CD4-positive, alpha-beta T cell (primary cell): ENCODE measurements at places on chromosomes 3 and 15.

DNA sequence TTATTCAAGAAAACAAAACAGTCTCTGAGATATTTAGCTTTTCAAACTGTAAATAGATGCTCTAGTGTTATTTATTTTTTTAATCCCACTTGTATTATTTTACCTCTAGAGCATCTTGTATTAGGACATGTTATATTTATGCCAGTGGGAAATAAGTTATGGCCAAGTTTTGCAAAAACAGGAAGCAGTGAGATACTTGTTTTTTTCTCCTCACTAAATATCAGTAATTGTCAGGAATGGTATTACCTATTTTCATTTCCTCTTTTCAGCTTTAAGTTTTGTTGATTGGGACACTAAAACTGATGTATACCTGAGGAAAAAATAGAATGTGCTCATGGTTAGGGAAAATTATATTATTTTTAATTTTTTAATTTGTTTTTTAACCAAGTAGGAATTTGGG, 8.6 kb upstream of the IL20RB start:
- DNase-seq: no peak

- DNase-seq: no peak
Observed at GRCh38 chr15:39251413-39252133, 329.3 kb upstream of the THBS1 start.

DNA sequence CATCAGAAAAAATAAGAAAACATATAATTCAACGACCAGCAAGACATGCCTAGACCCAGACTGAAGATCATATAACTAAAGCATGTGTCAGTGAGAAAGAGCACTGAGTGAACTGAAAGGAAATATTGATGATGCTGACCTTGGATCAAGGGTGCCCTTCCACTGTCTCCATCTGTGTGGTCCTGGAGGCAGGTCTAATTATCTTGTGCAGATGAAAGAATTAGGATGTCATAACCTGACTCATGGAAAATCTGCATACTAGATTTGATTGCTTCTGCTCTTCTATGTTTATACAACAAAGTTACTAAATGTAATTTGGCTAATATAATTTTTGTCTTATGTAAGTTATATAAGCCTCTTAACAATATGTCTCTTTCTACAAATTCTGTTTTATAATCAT, 264.6 kb upstream of the TGFBR2 start:
- DNase-seq: no peak

DNA sequence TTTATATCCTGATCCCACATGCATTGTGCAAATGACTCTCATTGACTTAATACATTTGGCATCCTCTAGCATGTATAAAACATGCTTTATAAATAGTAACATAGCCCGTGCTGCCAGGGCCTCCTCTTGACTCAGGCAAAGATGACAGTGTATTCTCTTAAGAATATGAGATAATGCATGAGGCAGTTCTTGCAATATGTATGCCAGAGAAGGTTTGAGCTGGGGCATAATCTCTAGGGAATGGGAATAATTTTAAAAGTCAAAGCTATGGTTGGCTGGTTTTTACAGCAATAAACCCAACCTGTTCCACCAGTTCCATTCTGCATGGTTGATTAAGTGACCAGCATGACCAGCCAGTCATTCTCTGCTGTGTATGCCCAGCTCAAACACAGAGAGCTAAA, 179.0 kb upstream of the PFN2 start:
- DNase-seq: no peak

DNA sequence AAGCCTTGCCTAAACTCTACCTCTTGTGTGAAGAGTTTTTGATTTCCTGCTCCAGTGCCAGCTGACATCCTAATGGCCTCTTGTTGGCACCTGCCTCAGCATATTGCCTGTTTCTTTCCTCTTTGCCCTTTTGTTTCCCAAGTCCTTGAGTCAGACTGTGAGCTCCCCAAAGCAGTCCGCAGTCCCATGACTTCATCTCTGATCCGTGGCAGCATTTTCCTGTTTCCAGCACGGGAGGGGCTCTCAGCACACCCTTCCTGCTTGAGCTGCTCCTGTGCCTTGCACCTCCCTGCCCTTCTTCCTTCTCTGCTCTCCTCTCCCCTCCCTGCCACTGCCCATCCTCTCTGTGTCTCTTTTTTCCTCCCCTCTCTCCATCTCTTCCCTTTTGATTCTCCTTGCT, 179.6 kb downstream of the EPHB1 start:
- DNase-seq: no peak

- DNase-seq: no peak
Observed at GRCh38 chr3:142273501-142273900, 48.1 kb upstream of the GK5 start.

DNA sequence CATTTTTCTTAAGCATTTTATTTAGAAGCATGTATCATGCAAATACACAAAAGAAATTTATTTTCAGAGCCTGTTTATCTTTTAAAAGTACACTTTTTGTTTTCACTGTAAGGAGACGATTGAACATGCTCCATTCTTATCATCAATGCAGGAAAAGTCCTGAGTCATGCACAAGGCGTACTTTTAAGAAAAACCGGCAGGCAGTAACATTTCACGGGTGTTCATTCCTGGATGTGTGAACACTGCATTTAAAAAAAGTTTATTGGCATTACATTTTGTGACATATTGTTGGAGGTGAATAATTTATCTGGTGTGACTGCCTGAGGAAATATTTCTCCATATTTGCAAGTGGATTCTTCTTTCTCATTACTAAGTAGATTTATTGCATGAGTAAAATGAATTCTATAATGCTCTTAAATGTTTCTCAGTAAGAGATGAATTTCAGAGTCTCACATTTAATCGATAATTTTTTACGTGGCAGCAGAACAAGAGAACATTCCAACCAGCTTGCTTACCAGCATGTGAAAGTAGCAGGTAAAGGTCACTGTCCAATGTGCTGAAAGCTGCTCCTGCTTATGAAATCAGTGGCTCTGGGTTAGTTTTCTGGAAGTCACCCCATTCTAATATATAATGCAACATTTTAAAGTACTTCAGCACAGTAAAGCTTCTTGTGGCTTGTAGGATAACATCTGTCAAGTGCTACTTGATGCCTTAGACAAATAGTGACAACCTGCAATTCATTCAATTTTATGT, 87.0 kb downstream of the SV2B start:
- DNase-seq: no peak

GRCh38 chr3:45572755-45573154, 21.8 kb upstream of the LIMD1 start:
- no peak for DNase-seq

DNA sequence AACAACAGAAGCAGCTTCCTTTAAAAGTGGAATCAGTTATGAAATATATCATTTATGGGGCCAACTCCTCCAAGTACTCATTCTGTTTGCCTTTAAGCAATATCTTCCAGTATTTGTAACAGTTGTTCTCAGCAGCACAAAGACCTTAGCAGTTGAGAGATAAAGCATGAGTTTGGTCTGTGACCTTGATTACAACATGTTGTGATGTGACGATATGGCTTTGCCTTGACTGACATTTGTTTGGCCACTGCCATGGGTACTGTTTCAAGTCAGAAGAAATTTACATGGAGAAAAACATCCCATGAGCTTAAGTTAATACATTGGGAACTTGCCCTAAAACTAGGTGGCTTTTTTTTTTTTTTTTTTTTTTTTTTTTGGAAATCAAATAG, 175.1 kb upstream of the KBTBD8 start:
- no peak for DNase-seq

DNA sequence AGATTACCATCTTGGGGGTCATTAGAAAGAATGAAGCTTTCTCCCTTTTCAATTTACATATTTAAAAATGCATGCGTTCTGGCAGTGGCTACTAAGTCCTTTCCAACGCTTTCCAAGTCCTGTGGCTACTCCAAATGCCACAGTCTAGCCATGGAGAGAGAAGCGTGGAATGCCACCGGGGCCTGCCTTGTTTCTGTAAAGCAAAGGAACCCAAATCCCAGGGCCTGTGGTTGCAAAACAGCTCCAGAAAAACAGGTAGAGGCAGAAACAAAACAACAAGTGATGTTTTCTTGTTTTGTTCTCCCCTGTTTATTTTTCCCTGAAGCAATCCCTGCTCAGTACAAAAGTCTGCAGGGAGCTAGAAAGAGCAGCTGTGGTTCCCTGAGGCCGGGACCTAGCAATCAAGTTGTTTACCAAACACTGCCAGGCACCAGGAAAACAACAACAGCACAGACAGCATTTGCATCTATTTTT, 85.5 kb downstream of the FOXP1 start:
- DNase-seq: no peak

- DNase-seq: no peak
Observed at GRCh38 chr3:123082370-123083065, 15.7 kb downstream of the PDIA5 start.

GRCh38 chr15:56491110-56491722, 26.3 kb upstream of the MNS1 start:
- peak; percentile 53 for DNase-seq

- DNase-seq: no peak
Observed at GRCh38 chr3:45084820-45085816, 59.0 kb downstream of the CLEC3B start.

DNA sequence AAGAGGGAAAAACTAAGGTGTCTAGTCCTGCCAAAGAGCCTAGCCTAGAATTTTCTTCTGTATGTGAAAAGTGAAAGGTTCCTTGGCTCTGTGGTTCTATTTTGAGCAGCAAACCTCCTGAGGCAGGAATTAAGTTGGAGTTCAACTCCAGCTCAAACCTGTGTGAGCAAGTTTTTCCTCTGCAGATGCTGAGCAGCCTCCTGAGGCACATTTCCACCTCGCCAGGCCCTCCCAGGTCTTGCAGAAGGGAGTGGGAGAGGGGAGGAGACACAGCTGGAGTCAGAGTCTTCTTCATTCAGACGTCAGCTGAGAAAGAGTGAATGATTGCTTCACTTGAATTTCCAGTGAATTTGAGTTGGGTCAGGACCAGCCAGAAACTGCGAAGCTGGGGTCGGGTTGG, 69.5 kb upstream of the ETV5 start:
- DNase-seq: no peak

- no peak for DNase-seq
Observed at GRCh38 chr3:47515100-47515499, 1.6 kb upstream of the ELP6 start.

DNA sequence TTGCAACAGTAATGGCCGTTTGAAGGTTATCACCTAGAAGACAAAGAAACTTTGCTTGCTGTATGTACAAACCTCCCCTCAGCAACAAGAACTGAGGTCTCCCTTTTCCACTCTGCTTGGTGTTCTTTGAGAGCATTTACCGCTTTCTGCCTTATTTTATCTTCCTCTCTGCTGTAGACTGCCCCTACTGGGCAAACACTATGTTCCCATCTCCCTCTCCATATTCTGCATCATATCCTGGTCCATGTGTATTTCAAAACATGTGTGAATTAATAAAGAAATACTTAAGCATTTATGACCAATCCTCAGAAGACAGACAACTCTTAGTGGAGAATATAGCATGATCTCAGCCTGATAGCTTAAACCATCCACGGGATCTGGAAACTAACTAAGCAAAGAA, 64.4 kb downstream of the ATP13A5 start:
- DNase-seq: no peak

GRCh38 chr3:10320320-10320677, 613 bp downstream of the SEC13 start:
- no peak for DNase-seq

DNA sequence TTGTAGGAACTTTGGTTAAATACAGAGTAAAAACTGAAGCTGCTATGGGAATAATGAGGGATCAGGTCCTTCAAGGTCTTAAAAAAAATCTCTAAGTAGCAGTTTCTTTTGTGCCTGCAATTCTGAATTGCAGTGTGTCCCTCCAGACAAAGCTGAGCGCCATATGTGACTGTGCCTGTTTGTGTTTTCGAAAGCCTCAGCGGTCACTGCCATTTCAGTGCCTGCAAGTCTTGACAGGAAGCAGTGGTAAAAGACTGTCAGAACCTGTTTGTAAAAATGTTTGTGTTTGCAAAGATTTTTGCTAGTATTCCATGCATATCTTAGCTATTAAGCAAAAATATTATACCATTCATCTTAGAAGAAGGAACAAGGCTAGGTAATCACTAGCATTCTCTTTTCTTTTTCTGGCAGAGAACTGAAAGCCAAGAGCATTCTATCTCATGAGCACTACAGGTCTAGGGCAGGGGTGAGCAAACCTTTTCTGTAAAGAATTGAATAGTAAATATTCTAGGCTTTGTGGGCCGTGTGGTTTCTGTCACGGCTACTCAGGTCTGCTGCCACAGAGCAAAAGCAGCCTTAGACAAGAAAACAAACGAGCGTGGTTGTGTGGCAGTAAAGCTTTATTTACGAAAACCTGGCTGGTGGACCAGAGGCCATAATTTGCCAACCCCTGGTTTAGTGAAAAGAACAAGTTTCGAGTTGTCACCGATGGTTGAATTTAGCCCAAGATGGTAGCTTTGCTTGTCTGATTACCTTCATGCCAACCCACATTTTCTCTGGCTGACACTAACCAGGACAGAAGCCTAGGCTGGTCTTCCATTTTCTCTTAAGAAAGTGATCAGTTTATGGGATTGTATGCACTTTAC, 134.4 kb downstream of the CACNA1D start:
- no peak for DNase-seq

GRCh38 chr15:66193066-66193465, 60.5 kb downstream of the MEGF11 start:
- DNase-seq: no peak

- DNase-seq: no peak
Observed at GRCh38 chr15:70854666-70854976, 664 bp upstream of the LARP6 start.

DNA sequence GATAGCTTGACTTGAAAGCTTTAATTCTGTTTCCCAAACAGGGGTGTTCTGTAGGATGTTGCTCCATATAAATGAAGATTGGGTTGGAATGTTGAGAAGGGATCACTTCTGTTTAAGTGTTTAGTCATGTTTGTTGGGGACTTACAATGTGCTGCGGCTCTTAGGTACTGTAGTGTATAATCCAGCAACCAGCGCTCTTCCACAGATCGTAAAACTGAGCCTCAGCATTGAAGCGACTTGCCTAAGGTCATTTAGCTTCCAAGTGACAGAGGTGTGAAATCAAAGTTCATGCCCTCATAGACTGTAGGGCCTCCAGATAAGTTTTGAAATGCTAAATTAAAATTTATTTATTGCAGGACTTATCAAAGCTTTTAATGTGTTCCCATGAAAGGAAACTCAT, 1.8 kb downstream of the MKRN2 start:
- no peak for DNase-seq

DNA sequence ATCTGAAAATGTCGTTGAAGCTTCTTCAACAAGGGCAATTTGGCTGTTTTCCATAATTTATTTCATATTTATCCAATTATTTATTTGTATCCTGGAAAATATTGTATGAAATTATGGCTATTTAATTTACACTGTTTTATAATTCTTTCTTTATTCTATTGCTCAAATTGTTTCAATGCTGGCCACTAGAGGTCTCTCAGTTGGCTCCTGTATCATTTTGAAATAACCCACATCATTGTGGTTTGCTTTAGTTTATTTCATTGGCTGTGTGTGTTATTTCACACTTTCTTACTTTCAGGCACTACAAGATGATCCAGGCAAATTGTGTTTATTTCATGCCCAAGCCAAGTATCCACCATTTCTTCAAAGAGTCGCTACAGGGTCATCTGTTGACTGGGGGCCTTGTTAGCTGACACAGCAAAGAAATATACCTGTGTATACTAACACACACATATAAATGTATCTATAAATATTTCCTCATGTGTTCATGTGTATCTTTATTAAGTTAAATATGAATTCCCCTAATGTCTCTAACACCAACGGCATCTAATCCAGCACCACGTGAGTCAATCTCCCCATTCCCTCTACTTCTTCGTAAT, 86.2 kb downstream of the NPAP1 start:
- DNase-seq: no peak

- DNase-seq: no peak
Observed at GRCh38 chr3:98594628-98595324, 1.4 kb upstream of the CPOX start.
